K562 (cell line): ENCODE measurements at places on chromosomes 5 and 9.

- peak; percentile 78 for DNase-seq
Measured at GRCh38 chr9:111525056-111525977, at the start of gene ZNF483. TSS of gene ZNF483 (plus strand) at chr9:111525179. CDS start at chr9:111527396, 2,217 bp downstream.

- DNase-seq, result no peak
Measured at GRCh38 chr9:82722051-82722450, 340.9 kb downstream of the RASEF start.

GRCh38 chr5:37005946-37006540, 129.5 kb downstream of the NIPBL start:
- peak; percentile 17 for DNase-seq

GRCh38 chr5:96014395-96014794, 52.7 kb upstream of the ELL2 start:
- no peak for DNase-seq

DNA sequence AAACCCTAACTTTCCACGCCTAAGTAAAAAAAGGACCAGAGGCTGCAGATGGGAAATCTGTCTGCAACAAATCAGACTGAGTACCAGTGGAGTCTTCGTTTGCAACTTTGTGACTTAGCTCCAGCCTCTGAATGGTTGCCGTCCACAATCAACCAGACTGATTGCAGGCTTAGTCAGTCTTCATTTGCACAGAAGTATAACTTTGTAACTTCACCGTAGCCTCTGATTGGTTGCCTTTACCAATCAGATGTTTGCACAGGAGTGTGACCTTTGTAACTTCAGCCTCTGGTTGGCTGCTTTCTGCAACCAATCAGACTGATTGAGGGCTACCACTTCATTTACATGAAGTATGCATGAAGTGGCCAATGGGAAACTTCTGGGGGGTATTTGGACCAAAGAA, 53.7 kb downstream of the TGFBR1 start:
- DNase-seq, result no peak

DNA sequence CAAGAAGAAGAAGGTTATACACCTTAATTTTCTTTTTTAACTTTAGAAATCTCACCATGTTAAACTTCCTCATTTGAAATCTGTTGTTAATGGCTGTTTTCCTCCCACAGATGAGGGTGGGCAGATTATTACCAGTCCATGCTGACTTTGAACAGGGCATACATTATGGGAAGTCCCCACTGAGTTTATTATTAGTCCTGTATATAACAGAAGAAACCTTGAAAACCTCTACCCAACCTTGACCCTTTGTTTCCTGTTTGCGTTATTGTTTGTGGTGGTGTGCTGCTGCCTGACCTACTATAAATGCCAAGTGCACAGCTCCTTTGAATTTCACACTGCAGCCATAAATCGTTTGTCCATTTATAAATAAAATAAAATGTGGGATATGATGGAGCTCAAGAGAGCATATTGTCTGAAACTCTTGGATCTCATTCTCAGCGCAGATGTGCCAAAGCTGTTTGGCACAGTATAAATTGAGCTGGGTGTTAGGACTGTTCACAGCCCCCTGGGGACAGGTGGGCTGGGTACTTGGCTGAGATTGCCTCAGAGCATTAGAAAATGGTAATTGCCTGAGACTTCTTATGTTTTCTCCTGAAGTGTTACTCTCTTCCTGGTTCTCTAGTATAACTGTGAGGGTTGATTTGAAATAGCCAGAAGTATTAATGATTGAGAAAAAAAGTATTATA, 139.6 kb downstream of the SPATA31D1 start:
- no peak for DNase-seq

DNA sequence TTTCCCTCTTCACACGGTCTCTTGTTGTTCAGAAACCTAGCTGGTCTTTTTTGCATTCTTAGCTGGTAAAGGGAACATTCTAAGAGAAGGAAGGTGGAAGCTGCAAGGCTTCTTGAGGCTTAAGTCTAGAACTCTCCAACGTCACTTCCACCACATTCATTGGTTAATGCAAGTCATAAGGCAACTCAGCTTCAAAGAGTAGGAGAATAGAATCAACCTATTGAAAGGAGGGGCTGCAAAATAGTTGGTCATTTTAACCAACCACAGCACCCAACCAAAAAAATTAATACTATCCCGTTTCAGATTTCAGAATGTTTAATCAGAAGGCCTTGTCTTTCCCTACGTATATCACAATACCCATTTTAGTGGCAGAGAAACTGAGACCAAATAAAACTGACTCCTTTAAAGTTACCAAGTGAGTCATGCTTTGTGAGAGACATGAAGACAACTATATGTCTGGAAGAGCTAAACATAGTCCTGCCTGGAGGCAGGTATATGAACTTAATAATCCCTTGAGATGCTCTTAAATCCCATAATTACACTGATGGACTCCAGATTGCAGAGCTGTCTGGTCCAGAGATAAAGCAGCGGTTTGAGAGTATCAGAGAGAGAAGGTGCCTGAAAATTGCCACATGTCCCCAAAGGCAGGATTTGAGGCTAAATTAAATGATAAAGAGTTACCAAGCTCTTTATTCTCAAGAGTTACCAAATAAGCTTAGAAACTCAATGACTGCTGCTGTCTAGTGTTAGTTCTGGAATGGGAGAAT, 14.4 kb downstream of the DOCK8 start:
- no peak for DNase-seq

DNA sequence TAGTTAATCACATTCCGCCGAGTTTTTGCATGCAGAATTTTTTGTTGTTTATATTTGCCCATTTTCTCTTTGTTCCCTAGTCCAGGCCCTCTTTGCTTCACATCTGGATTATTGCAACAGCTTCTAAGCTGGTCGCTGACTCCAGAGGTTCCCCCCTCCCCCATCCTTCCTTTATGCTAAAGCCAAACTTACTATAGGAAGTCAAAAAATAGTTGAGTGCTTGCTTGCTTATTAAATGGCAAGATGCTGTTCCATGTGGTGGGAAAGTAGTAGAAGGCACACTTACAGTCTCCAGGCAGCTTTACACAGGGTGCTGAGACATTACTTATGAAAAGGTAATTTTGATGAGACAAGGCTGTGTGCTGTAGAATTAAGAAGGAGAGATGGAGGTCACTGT, 1.3 kb downstream of the ZBTB34 start:
- no peak for DNase-seq

GRCh38 chr9:124210697-124211096, 47.1 kb upstream of the NEK6 start:
- no peak for DNase-seq

DNA sequence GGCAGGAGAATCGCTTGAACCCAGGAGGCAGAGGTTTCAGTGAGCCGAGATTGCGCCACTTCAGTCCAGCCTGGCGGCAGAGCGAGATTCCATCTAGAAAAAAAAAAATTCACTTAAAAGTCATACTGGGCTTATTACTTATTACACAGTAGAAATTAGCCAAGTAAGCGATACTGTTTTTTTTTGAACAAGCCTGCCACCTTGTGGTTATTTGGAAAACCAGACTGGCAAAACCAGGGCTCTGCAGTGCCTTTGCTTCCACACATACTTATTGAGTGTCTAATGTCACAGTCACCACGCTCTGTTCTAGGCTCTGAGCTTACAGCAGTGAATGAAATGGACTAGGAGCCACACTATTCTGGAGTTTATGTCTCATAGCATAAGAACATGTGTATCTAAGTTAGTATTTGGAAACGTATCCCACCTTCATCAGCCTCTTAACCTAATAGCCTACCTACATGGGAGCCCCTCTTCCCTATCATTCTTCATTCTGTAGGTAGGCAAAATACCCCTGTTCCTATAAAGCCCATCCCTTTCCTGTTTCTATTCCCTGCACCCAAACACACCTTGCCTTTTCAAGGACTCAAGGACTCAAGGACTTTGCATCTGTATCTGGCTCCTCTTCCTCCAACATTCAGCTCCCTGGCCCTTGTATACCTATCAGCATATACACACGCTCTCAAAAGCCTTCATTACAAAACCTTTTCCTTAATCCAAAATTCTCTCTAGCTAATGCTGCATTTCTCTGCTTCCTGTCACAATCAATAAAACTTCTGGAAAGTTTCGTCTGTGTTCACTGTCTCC, 13.9 kb upstream of the BASP1 start:
- DNase-seq, result peak; percentile 58

DNA sequence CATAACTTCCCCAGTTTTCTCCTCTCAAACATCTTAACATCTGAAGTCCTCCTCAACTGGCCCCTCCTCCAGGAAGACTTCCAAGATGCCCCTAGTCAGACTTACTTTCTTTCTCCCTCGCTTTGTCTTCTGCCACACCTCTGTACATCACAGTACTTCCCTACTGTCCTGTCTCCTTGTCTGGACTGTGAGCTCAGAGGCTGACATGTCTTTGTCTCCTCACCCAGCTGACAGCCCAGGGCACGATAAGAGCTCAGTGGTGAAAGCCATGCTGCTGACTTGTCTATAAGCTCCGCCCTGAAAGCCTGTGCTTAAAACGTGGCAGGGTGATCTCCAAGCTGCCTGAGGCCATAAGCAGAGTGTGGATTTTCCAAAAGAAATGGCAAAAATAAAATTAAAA, 33.0 kb upstream of the SLC25A51 start:
- DNase-seq, result peak; percentile 92

GRCh38 chr5:17249029-17249634, 31.7 kb downstream of the BASP1 start:
- no peak for DNase-seq

DNA sequence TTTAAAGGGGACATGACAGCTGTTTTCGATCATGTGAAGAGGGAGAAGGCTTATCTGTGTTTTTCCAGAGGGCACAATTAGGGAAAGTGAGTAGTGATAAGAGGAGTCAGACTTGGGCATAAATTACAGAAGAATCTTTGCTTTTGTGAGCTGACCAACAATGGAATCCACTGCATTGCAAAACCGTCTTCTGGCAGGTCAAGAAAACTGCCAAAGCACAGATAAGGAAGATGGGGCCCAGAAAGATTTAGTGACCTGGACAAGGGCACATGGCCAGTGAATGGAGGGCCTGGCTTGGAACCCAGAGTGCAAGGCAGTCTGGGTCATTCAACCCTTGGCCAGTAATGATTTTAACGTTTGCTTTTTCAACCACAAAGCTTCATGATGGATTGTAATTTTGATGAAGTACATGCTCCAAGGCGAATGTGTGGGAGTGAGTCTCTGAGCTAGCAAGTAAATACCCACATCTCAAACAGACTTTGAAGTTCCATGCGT, 153.2 kb upstream of the MAST4 start:
- DNase-seq, result no peak

DNA sequence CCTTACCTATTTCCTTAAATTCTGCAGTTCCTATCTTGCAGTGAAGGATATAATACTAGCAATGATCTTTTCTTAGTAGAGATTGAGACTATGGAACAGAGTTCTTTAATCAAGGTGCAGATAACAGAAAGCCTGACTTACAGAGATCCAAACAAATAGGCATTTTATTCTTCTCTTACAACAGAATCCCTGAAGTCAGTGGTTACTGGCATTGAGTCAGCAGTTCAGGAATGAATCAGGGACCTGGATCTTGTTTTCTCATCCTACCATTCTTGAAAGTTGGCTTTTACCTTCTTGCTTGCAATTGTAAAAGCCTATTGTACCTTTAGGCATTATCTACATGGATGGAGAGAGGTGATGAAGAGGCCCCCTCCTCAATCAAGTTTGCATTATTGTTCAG, 47.5 kb upstream of the TLE4 start:
- no peak for DNase-seq

- peak; percentile 62 for DNase-seq
Measured at GRCh38 chr9:77011973-77012821, 7.3 kb upstream of the FOXB2 start.

DNA sequence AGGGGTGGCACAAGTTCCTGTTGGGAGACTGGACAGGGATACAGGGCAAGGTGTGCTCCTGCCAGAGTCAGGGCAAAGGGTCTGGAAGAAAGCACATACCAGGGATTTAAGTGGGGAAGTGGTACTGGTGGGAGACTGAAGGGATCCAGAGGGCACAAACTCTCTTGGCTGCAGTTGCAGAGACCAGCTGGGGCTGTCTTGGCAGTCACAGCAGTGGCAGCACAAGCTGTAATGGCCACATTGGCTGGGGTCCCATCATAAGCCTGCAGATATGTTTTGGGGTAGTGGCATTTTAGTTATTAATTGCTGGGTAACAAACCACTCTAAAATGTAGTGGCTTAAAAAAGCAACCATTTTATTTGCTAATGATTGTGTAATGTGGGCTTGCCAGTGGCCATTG, 492.2 kb downstream of the ENC1 start:
- DNase-seq, result no peak

DNA sequence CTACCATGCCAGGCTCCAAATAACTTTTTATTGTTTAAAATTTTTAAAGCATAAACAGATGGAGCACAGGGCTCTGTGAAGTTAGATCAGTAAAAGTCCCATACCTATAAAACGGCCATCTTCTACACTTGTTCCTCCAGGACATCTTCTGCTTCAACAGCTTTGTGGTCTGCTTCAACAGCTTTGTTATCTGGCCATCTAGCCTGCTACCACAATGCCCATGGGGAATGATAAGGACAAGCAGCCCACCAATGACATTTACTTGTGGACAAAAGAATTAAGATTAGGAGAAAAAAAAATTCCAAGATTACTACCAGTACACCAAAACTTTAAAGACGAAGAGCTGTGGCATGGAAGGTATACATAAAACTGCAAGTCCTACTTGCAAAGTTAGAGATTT, 2.2 kb upstream of the VPS13A start:
- no peak for DNase-seq

DNA sequence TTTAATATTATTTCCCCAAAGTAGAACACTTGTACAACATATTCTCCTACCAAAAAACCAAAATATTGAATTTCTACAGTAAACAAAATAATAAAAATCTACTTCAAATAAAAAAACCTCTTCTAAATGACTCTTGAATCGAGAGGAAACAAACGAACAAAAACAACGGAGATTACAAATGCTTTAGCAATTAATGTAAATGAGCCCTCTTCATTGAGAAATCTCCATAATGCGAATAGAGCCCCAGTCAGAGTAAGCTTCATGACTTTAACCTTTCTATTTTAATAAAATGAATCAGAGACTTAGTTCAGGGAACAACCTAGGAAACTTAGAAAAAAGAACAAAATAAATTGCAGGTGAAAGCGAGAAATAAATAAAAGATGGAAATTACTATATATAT, 129.3 kb upstream of the SEMA6A start:
- DNase-seq, result no peak

GRCh38 chr9:90441814-90442213, 200.8 kb downstream of the DIRAS2 start:
- no peak for DNase-seq
